ENCODE measurements at places on chromosomes 1 and 21.

DNA sequence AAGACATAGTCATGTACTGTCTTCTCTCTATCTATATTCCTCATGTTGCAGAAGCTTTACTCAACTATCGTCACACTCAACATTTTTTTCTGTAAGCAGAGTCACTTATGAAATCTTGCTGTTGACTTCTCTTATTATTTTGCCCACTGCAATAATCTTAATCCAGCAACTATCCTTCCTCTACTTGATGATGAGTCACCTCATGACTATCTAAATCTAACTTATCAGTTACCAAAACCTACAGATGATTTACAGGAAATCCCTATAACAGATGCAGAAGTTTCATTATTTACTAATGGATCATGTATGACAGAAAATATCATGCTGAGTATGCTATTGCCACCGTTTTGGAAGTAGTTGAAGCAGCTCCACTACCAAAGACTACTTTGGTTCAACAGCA lies 378.9 kb downstream of the DUSP10 start:
- no peak for DNase-seq

DNA sequence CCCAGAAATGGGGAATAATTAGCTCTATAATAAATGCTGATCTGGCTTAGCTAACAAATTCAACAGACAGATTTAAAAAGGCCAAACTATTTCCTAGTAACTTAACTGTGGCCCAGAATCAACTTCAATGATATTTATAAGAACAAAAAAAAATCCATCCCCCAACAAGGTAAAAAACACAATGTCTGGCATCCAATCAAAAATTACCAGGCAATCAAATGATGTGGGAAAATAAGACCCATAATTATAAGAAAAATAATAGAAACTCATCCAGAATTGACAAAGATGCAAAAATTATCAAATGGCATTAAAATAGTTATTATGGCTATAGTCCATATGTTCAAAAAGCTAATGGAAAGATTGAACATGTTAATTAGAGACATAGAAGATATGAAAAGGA lies 42.4 kb upstream of the CDC14A start:
- DNase-seq: no peak

GRCh38 chr1:63874278-63874880 lies 100.6 kb downstream of the ROR1 start:
- DNase-seq: no peak

GRCh38 chr1:1118876-1119220 lies 3.0 kb upstream of the C1orf159 start:
- DNase-seq: no peak

- no peak for DNase-seq
Observed at GRCh38 chr1:222157612-222158011, 390.3 kb downstream of the HHIPL2 start.

GRCh38 chr21:41369105-41369919 lies 7.5 kb downstream of the MX2 start:
- no peak for DNase-seq

DNA sequence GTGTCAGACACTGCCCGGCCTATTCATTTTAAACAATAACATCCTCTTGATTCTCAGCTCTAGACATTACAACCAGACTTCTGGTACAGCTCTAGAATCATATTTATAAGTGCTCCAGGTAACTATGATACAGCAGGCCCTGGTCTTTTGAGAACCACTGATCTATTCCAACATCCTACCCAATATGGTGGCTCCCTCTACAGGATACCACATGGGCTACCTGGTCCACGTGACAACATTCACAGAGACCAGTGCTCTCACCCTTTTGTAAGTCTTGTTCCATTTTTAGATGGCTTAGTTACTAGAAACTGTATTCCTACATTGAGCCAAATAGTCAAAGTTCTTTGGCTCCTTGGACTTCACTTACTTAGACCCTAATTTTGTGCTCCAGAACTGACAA lies 102.9 kb downstream of the PTPN14 start:
- no peak for DNase-seq

DNA sequence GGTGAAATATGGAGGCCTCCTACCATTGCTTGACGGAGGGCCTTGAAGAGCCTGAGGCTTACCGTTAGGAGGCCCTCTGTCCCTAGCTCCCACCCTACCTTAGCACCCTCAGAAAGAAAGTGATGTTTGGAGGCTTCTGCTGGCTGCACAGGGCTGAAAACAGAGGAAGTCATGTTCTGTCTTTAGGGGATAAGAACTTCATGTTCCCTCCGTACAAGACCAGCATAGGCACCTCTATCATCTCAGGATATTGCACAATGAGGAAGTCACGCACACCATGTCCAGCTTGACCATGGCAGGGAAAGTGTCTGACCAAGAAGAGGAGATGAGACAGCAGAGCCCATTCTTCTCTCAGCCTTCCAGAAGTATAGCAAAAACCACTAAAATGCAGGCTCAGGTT lies 13.8 kb downstream of the ADORA3 start:
- no peak for DNase-seq

- no peak for DNase-seq
Observed at GRCh38 chr1:204092632-204093420, 19.9 kb downstream of the SOX13 start.

All from NCI-H2029 treated with DMSO at 0.1 percent for 48 hours (cell line).